Sigmoid colon (tissue), 7 donors: ENCODE measurements at places on chromosomes 5 and 9. TPM values are rescaled to one million over a fixed set of nuclear protein-coding genes. Genes with fewer than 3 reads are reported as not detected.

DNA sequence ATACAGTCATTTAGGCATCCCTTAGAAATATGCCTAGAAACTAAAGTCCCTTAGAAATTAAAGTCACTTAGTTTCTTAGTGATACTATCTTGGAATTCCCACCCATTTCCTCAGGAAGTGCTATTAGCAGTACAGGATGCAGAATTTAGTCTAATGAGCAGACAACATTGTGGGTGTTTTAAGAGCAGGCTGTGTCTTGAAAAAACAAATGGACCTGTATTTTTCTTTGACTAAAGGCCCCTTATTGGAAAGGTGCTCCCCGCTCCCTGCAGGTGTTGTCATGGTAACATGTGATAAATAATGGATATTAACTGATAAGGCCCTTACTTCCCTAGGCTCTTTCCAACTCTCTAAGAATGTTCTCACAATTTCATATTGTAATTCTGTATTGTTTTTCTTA lies 38.8 kb upstream of the STARD4 start:
- DNase-seq = no peak

DNA sequence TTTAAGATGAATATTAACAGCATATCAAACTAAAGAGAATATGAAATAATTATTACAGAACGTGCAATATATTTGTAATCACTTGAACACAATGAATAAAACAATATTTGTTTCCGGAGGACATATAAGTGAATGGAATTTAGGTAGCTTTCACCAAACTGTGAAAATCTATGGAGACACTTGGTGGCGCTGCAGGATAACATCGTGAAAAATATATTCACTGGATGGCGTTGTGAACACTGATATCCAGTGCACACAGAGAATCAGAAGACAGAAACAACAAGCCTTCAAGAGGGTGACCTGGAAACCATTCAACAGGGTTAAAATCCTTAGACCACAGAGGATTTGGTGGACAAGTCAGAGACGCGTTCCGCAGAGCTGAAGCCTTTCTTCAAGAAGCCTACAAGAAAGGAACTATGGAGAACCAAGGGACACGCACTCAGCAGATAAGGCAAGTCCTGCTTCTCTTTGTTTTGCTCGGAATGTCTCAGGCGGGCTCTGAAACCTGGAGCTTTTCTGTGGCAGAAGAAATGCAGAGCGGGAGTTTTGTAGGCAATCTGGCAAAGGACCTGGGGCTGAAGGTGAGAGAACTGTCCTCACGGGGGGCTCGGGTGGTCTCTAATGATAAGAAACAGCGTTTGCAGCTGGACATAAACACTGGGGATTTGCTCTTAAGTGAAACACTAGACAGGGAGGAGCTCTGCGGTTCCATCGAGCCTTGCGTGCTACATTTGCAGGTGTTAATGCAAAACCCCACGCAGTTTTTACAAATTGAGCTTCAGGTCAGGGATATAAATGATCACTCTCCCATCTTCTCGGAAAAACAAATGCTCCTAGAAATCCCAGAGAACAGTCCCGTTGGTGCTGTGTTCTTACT lies at the start of gene PCDHB11:
Gene PCDHB11, plus strand, starts transcription at position 269 of the 877 bp plus-strand sequence. Its CDS starts 148 bp downstream, at position 417.
- DNase-seq = no peak

Gene SCGB3A2
- not detected for total RNA-seq

DNA sequence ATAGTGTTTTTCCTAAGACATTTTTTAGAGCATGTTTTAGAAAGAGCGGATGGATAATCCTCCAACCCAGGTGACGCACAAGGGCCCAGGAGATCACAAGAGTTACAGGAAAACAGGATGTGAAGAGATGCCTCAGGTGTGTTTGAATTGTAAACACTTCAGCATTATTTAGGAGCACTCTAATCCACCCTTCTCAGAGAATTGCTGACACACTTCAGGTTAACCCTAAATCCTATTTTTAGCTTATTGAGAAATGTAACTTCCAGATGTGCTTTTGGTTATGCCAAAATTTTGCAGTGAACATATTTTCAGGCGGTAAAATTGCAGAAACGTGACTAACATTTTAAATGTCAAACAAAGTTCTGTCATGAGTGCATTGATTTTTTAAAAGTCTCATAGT lies 755.4 kb upstream of the CTNND2 start:
- no peak for DNase-seq

DNA sequence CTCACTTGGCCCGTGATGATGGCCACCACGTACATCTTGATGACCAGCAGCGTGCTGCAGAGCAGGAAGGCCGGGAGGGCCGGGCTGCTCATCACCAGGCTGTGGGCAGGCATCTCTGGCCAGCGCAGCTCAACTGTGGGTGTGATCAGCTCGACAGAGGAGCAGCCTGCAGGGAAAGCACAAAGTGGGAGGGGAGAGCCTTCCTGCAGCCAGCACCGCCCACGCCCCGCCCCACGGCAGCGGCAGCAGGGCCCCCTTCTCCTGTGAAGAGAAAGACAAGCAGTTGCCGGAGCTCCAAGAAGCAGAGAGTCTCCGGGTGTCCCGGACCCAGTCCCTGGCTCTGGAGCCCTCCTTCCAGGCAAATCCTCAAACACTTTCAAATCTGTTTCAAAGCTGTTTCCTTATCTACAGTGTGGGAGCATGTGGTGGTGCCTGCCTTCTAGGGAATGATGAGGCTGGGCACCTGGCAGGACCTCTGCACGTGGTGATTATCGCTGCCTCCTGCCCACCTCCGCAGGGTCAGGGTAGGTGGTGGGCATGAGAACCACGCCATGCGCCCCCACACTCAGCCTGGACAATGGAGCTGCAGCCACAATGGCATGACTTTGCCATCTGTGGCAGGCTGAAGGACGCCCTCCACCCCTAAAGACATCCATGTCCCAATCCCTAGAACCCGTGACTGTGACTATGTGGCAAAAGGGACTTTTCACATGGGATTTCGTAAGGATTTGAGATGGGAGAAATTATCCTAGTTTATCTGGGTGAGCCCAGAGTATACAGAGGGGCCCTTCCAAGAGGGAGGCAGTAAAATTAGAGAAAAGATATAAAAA lies at the start of gene PTGES:
Gene PTGES, minus strand, starts transcription at position 143 of the 830 bp plus-strand sequence. Its CDS starts 30 bp downstream, at position 113.
- DNase-seq = peak; percentile 89

- DNase-seq = no peak
Observed at GRCh38 chr5:58771796-58772195, 188.9 kb downstream of the RAB3C start.

- DNase-seq = no peak
Observed at GRCh38 chr9:98931600-98932389, 11.9 kb upstream of the COL15A1 start.

DNA sequence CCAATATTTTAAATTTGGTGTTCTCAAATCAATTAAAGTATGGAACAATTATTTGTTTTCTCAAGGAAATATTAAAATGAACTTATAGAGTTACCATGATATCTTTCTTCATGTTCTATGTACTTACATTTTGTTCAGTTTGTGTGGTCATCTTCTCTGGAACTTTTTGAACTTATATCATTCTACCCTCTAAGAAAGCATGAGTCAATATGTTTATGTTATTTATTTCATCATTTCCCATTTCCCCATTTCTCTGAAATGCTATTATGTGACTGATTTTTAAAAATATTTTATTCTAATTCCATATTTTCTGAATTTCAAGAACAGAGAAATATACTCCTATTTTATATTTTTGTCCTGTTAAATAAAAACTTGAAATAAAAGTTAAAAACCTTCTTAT lies 123.5 kb upstream of the ACOT12 start:
- DNase-seq = no peak

Gene CDH10
- not detected for total RNA-seq

DNA sequence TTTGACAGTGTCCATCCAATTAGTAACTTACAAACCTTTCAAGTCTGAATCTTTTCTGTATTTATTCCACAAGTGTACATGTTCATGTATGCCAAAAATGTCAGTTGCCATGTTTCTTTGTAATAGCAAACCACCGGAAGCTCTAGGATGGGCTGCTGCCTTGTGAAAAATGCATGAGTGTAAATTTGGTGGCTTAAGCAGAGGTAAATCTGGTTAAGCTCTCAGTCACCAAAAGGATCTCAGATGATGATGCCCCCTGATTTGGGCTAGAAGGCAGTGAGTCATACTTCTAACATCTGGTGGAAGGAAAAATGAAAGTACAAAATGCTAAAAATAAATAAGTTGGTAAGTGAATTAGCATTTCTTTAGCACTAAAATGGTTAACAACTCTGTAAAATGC lies 567.5 kb downstream of the ELAVL2 start:
- DNase-seq = no peak

DNA sequence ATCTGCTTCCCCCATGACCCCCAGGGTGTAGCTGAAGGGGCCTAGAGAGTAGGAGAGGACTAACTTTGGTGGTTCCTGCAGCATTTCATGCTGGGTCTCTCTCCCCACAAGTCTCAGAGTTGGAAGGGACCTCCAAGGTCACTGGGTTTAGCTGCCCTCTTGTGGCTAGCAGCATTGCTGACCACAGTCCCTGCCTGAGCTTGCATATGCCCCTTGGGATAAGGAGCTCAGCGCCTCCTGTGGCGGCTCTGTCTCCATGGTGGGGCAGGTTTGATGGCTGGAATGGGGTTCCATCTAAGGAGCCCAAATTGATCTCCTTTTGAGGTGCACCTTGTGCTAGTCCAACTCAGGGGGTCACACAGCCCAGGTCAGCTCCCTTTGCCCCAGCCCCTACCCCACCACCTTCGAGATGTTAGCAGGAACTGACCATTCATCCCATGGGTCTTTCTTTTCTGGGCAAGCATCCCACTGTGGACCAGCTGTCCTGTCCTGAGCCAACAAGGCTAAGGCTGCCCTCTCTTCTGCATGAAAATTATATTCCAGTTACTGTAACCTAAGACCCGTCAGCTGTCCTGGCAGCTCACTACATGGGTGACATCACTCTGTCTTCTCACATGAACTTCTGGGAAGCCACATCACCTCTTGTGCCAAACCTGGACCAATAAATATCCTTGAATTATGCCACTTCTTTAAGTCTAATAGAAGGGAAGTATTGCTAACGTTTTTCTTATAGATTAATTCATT lies 196.2 kb downstream of the HSPA4 start:
- no peak for DNase-seq

GRCh38 chr9:133059623-133060022 lies 2.2 kb upstream of the CEL start:
- no peak for DNase-seq

- no peak for DNase-seq
Observed at GRCh38 chr5:102611312-102611711, 112.5 kb upstream of the SLCO6A1 start.

DNA sequence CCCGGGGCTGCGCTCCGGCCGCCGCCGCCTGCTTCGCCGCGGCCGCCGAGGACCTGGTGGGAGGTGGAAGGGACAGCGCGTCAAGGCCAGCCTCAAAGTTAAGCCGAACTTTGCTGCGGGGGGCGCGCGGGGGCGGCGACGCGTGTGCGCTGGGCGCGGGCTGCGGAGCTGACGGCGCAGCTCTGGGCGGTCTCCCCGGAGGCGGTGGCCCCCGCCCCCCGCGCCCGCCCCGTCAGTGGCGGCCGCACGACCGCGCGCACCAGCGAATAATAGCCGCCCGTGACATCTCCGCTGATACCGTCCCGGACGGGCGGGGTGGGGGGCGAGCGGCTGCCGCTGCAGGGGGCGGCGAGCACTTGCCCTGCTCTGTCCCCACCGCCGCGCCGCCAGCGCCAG lies 579 bp upstream of the FAM78A start:
- DNase-seq = no peak

- DNase-seq = no peak
Observed at GRCh38 chr5:98168871-98169270, 604.6 kb upstream of the RGMB start.

Gene PLPPR1
- 0.16 TPM for total RNA-seq

- peak; percentile 32 for DNase-seq
Observed at GRCh38 chr9:98241357-98242300, 13.8 kb downstream of the TBC1D2 start.

GRCh38 chr9:130286781-130287428 lies 21.3 kb downstream of the HMCN2 start:
- no peak for DNase-seq

Gene FBP2
- total RNA-seq = not detected

DNA sequence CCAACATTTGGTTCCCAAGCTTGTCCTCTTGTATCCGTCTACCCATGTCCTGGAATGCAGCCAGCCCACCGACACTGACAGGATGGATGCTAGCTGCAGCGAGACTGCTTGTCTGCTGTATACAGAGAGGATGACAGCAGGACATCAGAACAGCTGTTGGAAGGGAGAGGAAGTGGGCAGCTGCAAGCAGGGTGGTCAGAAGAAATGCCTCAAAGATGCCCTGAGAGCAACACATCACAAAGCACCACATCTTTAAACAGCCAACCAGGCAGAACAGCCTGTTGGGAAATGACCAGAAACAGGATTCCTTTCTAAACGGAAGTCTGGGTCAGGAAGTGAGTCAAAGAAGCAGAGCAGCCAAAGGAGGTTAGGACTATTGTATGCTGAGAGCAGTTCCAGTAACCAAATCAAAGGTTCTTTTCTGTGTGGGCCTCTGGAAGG lies 219.1 kb downstream of the NDUFS4 start:
- no peak for DNase-seq

Gene HSD17B3
- total RNA-seq = not detected

Gene BASP1
- total RNA-seq = 11.1 TPM

DNA sequence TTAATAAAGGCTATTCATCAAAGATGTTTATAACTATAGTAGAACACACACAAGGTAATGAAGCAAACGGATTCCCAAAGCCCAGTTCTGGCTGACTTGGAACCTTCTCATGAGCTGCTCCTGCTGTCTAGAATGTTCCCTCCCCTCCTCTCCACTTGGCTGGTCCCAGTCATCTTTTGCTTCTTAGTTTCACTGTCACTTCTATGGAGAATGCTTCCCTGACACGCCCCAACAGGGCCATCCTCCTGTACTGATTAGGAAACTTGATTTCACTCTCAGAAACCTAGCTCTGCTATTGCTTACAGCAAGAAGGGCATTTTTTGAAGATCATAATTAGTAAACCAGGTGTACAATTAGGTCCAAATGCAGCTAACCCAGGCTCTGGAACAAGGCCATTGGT lies 3.2 kb upstream of the RAPGEF1 start:
- no peak for DNase-seq

GRCh38 chr9:7579351-7579750 lies 220.2 kb downstream of the DMAC1 start:
- DNase-seq = no peak

- no peak for DNase-seq
Observed at GRCh38 chr5:56490971-56491468, 257.9 kb upstream of the ANKRD55 start.

GRCh38 chr5:124182133-124182532 lies 564.3 kb downstream of the ZNF608 start:
- no peak for DNase-seq

Gene MARVELD2
- 0.49 TPM for total RNA-seq

DNA sequence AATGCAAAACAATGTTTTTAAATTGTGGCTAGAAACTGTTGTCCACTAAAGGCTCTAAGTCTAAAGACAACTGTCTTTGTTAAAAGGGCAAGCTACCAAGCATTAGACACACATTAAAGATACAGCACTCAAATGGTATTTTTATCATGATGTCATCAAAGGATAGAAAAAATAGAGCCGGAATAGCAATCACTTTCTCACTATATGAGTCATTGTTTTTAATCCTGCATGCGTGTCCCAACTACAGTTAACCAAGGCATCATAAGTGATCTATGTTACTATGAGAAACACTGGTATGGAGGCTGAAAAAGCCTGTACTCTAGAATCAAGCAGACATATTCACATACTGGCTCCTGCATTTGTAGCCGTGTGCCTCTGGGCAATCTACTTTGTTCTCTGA lies 1.9 kb upstream of the PJA2 start:
- DNase-seq = no peak

GRCh38 chr9:121684381-121685145 lies 33.1 kb downstream of the DAB2IP start:
- peak; percentile 78 for DNase-seq

GRCh38 chr5:40672425-40672824 lies 7.3 kb upstream of the PTGER4 start:
- DNase-seq = no peak

Gene NUTM2G
- total RNA-seq = not detected

- DNase-seq = no peak
Observed at GRCh38 chr5:139335811-139336210, 5.8 kb upstream of the PAIP2 start.
